ENCODE measurements at places on chromosomes 6 and 20.

DNA sequence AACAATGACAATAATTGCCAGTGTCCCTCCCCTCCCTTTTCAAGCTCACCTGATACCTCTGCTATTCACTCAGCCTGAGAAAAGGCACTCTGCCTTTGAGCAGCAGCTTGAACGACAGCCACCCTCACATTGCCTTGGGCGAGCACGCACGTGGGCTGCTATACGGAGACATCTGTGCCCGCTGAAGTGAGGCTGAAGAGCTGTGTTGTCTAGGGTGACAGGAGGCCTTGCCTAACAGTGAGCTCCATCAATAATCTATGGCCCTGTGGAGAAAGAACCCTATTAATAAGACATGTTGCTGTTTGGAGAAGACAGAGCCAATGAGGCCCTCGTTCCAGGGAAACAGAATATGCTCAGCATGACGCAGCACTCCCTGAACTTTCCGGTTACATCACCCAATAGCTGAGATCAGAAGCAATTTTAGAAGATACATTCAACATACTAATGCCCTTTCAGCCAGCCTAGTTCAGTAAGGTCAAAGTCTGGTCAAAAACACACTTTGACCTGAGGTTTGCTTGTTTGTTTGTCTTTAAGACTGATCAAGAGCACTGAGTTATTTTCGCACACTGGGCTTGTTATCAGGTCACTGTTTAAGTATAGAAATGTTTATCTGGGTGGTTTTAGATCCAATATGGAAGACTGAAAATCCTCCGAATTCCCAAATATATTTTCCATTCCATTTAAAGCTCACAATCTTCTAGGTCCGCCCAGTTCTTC lies 30.6 kb downstream of the RBM24 start:
- no peak for DNase-seq

- DNase-seq, result no peak
Measured at GRCh38 chr6:67285770-67286495, 1349.1 kb upstream of the ADGRB3 start.

DNA sequence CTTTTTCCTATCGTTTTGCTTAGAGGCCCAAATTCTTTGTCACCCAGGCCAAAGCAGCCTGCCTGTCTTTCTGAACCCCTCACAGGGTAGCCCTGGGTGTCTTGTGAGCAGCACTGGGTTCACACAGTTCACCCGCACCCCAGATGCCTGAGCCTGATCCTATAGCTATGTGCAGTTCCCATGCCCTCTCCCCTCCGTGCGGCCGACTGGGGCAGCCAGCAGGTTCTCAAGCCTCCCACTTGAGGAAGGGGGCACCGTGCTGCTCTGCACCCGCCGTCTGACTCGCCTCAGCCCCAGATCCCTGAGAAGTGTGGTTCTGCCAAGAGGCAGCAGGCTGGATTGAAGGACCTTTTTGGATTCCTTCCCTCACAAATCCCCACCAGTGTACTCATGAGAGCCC lies 89.0 kb downstream of the PSMB1 start:
- no peak for DNase-seq

- no peak for DNase-seq
Measured at GRCh38 chr6:129212081-129212480, 329.1 kb downstream of the LAMA2 start.

GRCh38 chr20:34871966-34872621 lies 562 bp downstream of the GGT7 start:
- DNase-seq, result no peak

DNA sequence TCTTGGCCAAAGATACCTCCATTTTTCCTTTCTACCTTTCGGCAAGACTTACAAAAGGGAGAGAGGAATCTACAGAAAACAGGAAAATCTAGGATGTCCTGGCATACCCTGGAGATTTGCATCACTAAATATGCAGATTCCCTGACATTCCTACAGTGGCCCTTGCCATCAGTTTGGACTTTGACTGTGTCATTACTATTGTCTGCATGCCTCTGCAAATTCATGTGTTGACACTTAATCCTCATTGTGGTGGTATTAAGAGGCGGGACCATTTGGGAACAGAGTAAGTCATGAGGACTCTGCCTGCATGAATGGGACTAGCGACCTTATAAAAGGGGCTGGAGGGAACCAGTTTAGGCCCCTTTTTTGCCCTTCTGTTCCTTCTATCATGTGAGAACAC lies 50.5 kb upstream of the DTNBP1 start:
- DNase-seq, result no peak
